ENCODE measurements at places on chromosomes 11 and 22.

DNA sequence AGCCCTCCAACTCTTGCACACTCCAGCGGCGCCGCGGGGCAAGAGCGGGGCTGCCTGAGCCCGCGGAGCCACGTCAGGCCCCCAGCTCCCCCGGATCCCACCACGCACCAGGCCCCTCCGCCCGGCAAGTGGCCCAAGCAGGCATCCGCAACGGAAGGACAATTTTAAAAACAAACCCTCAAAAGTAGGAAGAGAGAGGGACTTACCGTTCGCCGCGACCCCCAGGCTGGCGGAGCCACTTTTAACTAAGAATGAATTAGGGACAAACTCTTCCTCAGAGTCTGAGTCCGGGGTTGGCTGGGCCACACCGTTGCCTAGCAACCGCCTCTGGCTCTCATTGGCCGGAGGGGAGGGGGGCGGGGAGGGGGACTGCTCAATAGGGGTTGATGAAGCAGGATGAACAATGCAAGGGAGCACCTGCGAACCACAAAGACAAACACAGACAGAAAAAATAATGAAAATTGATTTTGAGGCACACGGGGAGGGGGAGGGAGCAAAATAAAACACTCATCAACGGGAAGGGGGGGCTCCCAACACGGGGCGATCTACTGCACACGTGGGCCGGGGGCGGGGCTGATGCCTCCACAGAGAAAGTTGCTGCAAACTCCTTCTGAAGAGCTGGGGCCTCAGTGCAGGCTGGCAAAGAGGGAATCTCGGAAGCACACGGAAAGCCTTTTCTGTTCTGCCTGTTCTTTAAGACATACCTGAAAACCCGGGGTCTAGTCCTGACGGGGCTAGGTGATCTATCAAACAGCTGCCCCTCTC is 387.5 kb upstream of the NARS2 start:
- no peak for DNase-seq

- DNase-seq: no peak
These were observed 9.7 kb downstream of the FXYD2 start for GRCh38 chr11:117814766-117815261.

DNA sequence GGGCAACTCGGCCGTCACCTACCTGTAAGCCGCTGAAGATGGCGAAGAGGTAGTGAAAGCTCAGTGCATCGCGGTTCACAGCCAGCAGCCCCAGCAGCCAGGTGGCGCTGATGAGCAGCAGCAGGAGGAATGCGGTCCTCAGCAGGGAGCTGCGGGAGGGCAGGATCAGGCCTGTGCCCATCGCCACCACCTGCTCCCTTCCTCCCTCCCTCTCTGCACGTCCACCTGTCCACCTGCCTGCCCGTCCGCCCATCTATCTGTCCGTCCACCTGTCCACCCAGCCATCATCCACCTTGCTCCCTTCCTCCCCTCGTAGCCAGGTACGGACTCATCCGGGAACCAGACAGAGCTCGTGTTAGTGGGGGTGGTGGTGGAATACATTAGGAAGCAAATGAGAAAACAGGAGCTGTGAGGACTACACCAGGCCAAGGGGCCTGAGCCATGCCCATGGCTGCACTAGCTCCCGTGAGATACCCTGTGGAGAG is 32.2 kb downstream of the TRMU start:
- no peak for DNase-seq

GRCh38 chr22:50040717-50041116 is 17.4 kb downstream of the TTLL8 start:
- no peak for DNase-seq

DNA sequence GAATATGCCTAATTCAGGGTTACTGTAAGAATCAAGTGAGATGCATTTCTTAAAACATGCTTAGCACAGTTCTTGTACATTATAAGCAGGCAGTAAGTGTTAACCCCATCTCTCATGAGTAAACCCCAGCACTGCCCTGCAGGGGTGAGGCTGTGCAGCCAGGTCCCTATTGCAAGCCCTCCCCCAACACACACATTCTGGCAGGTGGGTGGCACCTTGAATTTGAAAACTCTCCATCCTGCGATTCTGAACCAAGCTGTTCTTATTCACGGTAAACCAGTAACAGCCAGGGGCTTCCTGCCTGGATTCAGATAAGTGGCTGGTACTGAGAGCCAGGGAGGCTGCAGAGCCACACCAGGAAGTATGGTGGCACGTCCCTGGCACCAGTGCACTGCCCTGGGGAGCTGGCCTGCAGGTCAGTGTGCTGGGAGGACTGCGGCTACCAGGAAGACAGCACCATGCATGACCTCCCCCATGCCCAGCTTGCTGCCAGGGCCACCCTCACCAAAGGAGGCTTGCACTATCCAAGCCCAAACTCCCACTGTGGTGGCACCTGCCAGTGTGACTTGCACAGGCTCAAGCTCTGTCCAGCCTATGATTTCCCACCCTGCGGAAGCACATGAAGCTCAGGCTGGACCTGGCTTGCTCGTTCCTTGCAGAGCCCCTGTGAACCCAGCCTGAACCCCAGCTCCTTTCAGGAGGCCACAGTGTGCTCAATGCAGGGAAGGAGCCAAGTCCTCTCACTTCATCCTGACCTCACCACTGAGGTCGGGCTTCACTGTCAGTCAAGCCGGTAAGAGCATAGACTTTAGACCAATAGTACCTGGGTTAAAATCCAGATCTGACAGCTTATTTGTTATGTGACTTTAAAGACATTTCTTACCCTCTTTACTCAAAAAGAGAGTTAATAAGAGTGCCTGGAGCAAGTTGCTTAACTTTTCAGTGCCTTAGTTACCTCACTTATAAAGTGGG is 88.1 kb downstream of the MICAL2 start:
- no peak for DNase-seq

DNA sequence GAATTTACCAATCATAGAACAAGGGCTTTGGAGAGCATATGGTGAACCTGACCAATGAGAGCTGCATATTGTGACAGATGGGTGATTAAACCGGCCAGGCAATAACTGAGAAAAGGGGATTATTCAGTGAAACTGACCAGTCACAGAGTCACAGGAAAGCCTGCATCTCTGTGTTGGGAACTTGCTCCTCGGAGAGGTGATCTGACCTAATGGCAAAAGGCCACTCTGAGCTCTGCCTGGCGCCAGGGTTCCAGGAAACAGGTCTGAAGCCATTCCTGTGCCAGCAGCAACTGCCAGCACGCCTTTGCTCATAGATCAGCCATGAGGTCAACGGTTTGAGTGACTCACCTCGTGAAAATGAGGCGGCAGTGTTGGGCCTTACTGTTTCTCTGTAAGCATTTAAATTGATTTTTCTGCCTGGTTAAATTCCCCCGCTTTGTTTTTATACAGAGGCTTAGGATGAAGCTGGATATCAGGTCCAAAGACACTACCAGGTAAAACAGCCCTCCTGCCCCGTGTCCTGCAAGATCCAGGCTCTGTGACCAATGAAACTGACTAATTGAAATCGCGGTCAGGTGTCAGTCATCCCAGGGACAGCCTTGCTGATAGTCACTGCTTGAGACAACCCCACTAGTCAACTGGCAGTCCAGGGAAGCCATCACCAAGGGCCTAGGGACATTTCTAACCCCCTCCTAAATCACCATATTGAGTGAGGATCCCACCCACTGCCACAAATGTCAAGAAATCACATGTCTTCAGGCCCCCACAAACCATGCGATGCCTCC is 35.8 kb upstream of the MYOD1 start:
- DNase-seq: no peak

- no peak for DNase-seq
These were observed 25.5 kb downstream of the TNKS1BP1 start for GRCh38 chr11:57299150-57299737.

- DNase-seq: peak; percentile 87
These were observed 3.5 kb downstream of the ESAM start for GRCh38 chr11:124758355-124759265.

GRCh38 chr22:25372000-25372595 is 152.7 kb downstream of the CRYBB2 start:
- DNase-seq: no peak

DNA sequence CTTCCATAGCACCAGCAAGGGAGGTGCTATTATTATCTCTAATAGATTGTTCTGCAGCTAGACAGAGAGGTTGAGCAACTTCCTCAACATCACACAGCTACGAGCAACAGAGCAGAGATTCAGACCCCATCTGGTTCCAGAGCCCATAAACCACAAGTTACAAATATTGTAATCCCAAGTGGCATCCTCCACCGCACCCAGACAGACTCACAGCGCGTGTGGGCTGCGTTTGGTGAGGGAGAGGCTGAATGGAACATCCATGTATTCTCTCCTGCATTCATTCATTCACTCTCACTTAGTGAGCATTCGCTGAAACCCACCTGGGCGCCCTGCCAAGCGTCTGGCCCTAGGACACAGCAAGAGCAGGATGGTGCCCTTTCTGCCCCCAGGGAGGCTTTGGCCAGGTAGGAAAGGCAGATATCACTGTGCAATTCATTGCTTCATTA is 33.5 kb downstream of the LIF start:
- DNase-seq: no peak

- DNase-seq: no peak
These were observed 28.6 kb upstream of the OR10G7 start for GRCh38 chr11:124069429-124070401.

- no peak for DNase-seq
These were observed 98.8 kb downstream of the HSD17B12 start for GRCh38 chr11:43779306-43779705.

GRCh38 chr22:24681236-24681635 is 78.2 kb downstream of the GGT1 start:
- no peak for DNase-seq

DNA sequence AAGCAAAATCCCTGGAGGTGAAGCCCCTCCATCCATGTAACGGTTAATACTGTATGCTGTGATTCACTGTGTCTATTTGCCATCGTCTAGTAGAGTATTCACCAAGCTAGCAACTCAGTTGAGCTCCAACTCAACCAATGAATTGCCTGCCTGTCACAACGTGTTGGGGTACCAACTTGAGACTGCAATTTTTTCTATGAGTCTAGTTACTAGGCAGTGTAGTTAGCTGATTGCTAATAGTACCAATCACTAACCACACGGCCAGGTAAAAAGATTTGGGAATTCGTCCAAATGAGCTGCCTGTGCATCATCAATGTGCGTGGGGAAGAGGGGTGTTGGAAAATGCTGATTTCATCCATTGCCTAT is 1.0 kb upstream of the BTG4 start:
- no peak for DNase-seq

- no peak for DNase-seq
These were observed 13.7 kb upstream of the LIN7C start for GRCh38 chr11:27520226-27520625.

- DNase-seq: no peak
These were observed 3.1 kb downstream of the ARHGAP1 start for GRCh38 chr11:46697303-46697702.

GRCh38 chr22:19904935-19905334 is 36.6 kb upstream of the COMT start:
- no peak for DNase-seq

DNA sequence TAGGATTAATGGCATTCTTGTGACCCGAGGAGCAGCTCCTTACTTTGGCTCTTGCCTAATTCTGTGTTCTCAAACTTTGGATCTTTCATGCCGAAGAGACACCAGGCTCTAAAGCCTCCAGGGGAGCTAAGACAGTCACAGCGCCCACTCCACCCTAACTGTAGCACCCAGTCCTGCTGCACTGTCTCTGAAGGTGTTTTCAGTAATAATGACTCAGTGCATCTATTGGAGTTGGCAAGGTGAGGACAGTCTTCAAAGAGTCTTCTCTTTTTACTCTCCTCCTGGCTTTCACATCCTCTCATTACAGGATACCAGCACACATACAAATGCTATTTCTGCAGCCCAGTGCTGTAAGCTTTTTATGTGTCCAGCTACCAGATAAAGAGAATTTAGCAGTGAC is 69.4 kb downstream of the PPFIBP2 start:
- no peak for DNase-seq

DNA sequence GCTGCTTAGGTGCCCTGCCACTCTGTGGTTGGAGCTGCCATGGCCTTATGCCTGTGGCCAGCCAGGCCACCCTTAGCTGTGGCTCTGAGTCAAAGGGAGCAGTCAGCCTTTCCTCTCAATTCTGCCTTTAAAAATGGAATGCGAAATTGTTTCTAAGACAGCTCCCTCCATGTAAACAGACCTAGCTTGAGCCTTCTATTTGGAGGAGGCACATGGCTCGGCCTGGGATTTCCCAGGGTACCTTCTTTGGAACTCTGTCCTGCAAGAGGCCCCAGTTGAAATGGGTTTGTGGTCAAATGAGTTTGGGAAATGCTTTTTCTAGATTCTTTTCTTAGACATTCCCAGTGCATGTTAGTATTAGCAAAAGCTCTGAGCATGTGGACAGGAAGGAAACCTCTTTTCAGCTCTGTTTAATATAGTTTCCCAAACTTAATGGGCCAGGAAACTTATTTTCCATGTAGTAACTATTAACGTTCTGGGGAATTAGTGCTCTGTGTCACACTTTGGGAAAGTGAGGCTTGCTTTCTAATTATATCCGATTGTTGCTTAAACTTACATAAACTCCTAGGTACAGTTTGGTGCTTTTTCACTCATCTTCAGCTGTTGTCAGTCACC is 7.8 kb downstream of the PHOX2A start:
- no peak for DNase-seq

DNA sequence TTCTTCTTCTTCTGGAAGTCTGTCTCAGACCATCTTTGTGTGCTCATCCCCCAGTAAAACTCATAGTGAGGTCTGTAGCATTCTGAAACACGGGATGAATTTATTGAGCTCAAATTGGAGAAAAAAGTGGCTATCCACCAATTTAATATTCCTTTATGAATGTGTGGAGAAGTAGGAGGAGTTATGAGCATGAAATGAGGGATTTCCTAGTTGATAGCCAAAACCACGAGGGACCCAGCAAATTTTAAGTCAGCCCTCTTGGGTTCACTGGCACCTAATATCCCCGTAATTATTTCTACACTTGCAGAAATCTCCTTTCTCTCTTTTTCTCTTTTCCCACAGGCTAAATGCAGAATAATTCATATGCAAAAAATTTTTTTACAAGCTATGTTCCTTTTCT is at the start of gene OR52A1:
TSS of gene OR52A1 (minus strand) at position 101 of the 400 bp plus-strand sequence. CDS start 2,388 bp downstream, outside the sequence.
- no peak for DNase-seq

- DNase-seq: peak; percentile 77
These were observed 27.3 kb downstream of the INCENP start for GRCh38 chr11:62150887-62151736.

- DNase-seq: peak; percentile 82
These were observed 14.2 kb upstream of the MUC5B start for GRCh38 chr11:1208394-1209261.

DNA sequence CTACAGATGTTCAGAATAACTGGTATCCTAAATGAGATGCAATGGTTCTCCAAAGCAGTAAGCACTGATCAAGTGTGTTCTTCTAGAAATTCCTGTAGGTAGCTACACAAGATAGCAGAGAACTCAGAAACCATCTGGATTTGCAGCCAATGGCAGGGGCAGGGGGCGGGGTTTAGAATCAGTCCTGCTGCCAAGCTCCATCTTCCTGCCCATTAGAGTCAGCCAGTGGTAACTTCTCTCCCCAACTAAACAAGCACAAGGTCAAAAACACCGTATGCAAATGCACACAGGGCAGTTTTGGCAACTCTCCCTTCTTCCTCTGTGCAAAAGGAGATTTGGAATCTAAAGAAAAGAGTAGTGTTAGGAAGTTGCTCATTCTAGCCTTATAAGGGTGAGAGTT is 237.5 kb upstream of the CCDC90B start:
- DNase-seq: no peak

- DNase-seq: no peak
These were observed 90.7 kb downstream of the PPP6R3 start for GRCh38 chr11:68551223-68551622.

GRCh38 chr22:49512487-49513165 is 315.0 kb downstream of the BRD1 start:
- no peak for DNase-seq
